ENCODE measurements at places on chromosomes 2 and 18.

GRCh38 chr2:113178891-113179290, 5.1 kb downstream of the PSD4 start:
- peak; percentile 27 for DNase-seq

- no peak for DNase-seq
Measured at GRCh38 chr2:74361327-74361726, 18.1 kb upstream of the SLC4A5 start.

DNA sequence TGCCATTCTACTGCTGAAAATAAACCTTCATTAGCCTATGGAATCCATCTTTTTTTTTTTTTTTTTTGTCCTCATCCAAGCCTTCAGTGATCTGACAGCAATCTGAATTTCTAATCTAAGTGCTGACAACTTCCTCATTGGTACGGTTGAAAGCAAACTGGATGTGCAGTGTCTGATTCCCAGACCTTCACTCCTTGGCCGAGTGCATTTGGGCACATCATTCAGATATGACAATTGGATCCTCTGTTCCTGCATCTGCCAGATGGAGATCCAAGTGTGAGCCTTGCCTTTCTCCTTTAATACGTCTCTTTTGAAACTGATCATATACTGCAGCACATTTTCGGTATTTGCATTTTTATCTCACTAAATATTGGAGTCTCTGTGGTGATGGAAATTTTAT, 713.1 kb downstream of the DCDC2C start:
- no peak for DNase-seq

- DNase-seq, result no peak
Measured at GRCh38 chr2:148259674-148260073, 238.8 kb downstream of the MBD5 start.

DNA sequence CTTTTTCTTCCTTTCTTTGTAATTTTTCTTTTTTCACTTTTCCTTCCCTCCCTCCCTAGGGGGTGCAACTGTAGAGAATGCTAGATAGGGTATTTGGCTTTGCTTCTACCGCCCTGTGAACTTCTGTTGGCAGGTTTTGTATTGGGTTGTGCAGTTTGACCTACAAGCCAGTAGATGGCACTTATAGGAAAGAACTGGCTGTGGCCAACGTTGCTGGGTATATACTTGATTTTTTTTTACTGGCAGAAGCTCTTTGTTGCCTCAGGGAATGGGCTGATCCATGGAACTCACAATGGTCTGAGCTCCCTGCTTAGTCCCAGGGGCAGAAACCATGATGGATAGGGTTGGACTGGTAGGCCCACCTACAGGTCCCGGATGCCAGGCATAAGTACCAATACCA, 1019.5 kb upstream of the LRRTM1 start:
- no peak for DNase-seq

GRCh38 chr2:105134081-105134480, 96.2 kb downstream of the MRPS9 start:
- no peak for DNase-seq

DNA sequence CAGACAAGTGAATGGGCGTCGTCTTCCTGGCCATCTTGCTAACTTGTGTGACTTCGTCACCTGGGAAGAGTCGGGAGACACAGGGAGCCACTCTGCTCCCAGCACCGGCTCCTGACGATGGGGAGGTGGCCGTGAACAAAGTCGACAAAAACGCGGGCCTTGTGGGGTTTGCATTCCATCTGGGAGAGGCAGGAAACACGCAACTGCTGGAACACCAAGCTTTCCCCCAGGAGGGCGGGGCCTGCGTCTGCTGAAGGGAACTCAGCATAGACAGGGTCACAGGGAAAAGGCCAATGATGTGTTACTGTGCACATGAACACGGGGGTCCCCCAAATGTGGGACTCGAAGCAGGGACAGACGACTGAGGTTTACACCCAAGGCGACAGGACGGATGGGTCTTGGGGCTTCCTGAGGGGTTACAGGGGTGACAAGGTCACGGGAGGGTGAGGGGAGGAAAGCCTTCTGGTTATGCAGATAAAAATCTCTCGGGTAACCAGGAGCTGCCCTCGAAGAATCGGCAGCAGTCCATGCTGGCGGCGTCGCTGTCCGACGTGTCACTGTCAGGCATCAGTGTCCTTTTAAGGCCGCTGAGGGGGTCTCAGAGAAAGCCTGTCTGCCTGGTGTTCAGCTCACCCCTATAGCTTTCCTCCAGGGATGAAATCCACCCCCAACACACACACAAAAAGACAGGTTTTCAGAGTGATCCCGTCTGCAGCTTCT, 28.2 kb upstream of the PRLH start:
- no peak for DNase-seq

GRCh38 chr2:65103013-65103715, 26.7 kb downstream of the RAB1A start:
- DNase-seq, result no peak

- DNase-seq, result no peak
Measured at GRCh38 chr2:241399941-241400922, 44.1 kb downstream of the FARP2 start.

- no peak for DNase-seq
Measured at GRCh38 chr2:86520153-86520552, 43.1 kb downstream of the CHMP3 start.

DNA sequence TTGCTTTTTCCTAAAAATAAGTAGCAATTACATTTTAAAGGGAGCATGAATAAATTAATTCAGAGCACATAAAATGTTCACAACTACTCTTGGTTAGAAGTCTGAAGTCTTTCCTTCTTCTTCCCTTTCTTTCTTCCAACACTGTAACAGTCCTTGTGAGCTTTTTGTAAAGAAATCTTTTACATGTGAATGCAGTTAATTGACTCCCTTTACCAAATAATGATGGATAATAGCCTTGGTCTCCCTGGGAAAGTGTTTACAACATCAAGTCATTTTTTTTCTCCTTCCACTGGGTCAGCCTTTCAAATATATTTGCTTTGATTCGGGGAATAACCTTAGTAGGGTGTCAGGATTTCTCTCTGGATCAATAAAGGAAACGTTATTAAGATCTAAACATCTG, 39.1 kb downstream of the CALCRL start:
- no peak for DNase-seq

DNA sequence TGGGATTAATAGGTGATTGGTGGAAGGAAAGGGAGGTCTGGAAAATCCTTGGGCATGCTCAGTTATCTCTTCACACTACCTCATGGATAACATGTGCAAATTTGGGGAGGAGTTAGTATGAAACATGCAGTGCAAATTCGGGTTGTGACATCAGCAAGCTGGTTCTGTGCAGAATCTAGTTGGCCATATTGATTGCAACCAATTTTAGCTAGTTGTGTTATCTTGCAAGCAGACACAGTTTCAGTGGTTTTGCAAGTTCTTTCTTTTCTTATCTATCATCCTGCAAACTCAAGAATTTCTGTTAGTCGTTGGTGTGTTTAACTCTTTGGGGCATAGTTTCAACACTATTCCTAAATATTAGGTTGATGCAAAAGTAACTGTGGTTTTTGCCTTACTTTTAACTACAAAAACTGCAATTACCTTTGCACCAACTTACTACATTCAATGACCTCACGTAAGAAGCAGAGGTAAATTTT, 135.4 kb downstream of the PTH2R start:
- DNase-seq, result no peak

DNA sequence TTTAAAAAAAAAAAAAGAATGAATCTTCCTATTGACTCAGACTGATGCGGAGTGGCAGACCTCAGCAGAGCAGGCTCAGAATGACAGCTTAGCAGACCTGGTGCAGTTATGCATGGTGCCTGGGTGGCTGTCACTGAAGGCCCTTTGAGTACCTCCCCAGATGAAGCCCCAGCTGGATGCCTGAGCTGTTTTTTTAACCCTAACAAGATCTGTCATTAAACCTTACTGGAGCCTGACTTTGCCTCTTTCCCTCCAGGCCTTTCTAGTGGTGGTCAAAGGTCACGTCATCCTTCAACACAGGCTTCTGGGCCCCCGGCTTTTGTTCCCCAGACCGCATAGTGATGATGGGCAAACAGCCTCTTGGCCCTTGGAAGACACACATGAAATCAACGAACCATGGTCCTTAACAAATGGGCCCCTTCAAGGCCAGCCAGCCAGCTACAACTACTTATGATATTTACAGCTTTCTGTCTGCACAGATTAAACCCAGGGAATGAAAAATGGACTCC, 138.3 kb upstream of the CYP1B1 start:
- DNase-seq, result no peak

DNA sequence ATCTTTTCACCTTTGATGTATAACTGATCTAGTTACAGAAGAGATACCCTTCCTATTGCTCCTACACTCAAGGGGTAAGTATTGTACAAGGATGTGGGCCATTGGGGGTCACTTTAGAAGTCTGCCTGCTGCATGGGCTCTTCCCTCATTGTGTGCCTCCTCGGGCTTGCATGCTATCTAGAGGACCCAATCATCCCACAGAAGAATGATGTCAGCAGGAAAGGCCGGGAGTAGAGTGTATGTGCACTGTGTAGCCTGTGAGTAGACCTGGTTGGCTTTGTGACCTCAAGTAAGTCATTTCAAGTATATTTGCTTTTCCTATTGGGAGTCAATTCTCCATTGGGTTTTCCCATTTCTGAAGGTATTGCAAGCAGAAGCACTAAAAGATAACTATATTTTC, 129.5 kb upstream of the TRIB2 start:
- DNase-seq, result no peak

- DNase-seq, result no peak
Measured at GRCh38 chr18:78619854-78620253, 359.8 kb upstream of the SALL3 start.

- DNase-seq, result peak; percentile 21
Measured at GRCh38 chr2:233857511-233858141, 3.3 kb upstream of the HJURP start.

GRCh38 chr18:12369211-12369610, 7.8 kb downstream of the AFG3L2 start:
- no peak for DNase-seq

DNA sequence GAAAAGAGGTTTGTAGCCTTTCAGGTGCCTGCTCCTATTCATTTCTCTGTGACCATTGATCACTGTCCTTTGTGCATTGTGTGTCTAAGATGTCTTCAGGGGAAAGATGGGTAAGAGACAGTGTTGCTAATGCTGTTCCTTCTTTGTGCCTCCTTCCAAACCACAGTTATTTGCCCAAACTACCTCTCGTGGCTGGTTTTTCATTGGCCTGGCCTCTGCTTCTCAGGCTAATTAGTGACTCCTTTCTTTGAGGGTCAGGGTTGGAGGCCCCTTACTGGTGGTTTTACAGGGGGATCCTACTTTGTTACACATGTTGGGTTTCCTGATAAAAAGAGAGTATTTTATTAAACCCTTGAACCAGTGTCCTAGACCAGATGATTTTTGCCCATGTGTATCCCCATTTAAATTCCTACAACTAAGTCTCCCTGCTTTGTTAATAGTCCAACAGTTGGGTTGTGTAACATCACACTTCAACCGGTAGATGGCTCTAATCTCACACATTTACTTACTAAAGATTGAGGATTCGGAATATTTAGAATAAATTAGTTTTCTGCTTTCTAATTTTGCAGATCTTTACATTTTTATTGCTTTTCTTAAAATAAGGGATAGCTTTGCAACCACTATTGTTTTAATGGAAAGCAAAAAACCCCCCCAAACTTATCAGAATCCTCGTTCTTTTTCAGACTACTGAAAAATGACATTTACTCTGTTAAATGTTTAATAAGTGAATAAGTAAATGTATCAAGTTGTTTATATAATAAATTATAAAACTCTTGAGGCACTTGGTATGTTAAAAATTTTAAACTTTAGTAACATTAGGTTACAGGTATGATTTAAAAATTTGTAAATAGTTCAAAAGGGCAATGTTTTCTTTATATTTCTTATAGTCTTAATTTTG, 2.4 kb downstream of the MARS2 start:
- no peak for DNase-seq

DNA sequence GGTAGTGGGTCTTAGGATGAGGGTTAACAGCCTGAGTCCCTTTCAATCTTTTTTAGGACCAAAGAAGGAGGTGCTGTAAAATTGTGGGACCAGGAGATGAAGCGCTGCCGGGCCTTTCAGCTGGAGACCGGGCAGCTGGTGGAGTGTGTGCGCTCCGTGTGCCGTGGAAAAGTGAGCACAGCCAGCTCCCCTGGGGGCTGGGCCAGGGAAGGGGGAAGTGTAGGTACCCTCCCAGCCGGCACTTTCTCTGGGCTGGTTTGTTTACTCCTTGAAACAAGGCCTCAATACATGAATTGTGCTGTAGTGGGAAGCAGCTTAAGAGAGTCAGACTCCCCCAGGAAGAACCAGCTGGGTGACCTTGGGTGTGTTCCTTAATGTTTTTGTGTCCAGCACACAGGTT, 90.1 kb downstream of the RTN4 start:
- DNase-seq, result no peak

Data from activated effector memory CD4-positive, alpha-beta T cell treated with Interleukin-2 at 50 U/mL for 16 hours (primary cell).